T-helper 22 cell (primary cell): ENCODE measurements at places on chromosomes 11 and 22.

GRCh38 chr11:128911239-128911638, 20.1 kb downstream of the KCNJ5 start:
- no peak for DNase-seq

DNA sequence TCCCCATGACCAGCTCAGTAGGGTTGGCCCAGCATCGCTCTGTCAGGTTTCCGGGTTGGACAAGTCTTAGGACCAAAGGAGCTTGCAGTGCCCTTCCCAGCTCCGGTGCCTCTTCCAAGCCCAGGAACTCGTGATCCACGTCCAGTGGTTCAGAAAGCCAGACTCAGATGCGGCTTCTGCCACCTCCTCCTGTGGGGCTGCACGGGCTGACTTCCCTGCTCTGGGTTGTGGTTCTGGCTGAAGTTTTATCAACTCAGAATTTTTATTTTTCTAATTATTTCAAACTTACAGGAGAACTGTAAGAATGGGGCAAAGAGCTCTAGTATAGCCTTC, 85.0 kb downstream of the BCR start:
- no peak for DNase-seq

DNA sequence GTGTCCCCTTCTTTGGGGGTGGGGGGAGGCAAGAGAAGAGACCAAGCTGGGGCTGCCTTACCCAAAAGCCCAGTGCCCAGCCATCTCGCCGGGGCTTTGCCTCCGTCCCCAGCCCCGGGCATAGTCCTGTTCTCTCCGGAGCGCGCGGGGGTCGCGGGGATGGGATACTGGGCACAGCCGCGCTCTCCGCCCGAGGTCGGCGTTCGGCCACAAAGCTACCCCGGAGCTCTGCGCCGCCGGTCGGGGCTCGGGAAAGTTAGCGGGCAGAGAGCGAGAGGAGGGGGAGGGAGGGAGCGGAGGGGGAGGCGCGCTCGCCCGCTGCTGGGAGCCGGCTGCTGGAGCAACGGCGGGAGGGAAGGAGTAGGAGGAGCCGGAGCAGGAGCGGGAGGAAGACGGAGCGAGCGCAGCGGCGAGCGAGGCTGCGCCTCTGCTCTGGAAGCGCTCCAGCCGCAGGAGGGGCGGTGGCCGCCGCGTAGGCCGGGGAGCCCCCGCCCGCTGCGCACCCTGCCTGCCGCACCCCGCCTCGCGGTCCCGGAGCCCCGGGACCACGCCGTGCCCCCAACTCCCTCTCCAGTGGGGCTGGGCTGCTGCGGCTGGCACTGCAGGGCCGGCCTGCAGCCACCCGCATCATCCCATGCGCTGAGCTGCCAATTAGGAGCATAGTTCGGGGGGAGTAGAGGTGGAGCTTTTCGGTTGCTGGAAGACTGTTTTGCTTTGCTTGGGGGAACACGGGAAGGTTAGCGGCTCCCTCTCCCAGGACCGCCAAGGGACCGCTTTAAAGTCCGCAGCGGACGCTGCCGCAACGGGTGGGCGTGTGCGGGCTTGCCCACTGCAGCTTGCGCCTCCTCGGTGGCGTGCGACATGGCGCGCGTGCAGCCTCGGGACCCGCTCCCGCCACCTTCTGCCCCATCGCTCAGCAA, at the start of gene SCN4B:
Gene SCN4B (minus strand): TSS at position 272 of the 920 bp plus-strand sequence. CDS start 150 bp downstream, at position 122.
- DNase-seq = no peak

GRCh38 chr11:130636722-130637464, 188.4 kb downstream of the ADAMTS15 start:
- DNase-seq = no peak

DNA sequence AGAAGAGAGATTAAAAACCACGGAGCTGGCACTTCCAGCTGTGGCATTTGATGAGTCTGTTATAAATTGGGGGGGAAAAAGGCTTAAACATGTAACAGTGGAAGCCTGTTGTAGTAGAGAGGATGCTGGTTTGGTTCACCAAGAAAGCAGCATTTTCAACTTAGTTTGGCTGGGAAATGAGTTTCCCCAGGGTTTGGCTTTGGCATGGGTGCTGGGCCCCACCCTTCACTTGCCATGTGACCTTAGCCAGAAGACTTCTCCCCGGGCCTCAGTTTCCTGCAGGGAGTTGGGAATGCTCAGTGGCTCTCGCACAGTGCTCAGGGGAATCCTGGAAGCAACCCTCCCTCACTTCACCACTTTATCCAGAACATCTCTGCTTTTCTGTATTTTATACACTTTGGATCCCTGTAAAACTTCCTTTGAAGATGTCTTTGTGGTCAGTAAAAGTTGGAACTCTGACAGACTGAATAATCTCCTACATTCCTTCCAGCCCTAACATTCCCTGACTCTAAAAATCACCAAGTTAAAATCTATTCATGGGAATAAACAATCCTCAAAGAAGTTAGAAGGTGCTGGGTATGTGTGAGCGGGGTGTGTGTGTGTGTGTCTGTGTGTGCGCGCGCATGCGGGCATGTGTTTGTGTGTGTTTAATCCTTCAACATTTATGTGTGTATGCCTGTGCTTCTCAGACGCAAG, 166.0 kb downstream of the TENM4 start:
- no peak for DNase-seq

- DNase-seq = no peak
Measured at GRCh38 chr11:78339945-78340344, 77.7 kb downstream of the GAB2 start.

DNA sequence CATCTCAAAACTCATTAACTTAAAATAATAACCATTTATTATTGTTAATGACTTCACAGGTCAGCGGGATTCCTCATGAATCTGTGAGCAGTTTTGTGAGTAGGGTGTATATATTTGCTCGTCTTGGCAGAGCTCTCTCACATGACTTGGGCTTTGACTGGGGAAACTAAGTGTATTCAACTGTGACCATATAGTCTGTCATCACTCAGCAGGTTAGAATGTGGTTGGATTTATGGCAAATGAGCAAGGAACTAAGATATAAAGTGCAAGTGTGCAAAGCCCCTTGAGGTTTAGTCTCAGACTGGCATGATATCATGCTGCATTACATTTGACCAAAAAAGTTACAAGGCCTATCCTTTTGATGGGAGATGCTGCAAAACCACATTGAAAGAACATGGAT, 254.8 kb downstream of the CNTN5 start:
- DNase-seq = no peak

- no peak for DNase-seq
Measured at GRCh38 chr22:40423882-40424640, 53.7 kb downstream of the SGSM3 start.

DNA sequence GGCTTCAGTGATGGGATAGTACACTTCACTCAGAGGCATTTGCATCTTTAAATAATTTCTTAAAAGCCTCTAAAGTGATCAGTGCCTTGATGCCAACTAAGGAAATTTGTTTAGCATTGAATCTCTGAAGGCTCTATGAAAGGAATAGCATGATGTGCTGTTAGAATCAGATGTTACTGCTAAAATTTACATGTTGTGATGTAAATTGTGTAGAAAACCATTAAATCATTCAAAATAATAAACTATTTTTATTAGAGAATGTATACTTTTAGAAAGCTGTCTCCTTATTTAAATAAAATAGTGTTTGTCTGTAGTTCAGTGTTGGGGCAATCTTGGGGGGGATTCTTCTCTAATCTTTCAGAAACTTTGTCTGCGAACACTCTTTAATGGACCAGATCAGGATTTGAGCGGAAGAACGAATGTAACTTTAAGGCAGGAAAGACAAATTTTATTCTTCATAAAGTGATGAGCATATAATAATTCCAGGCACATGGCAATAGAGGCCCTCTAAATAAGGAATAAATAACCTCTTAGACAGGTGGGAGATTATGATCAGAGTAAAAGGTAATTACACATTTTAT, 4.6 kb downstream of the MALAT1 start:
- no peak for DNase-seq

GRCh38 chr22:27295040-27295439, 506.5 kb downstream of the MN1 start:
- DNase-seq = no peak

DNA sequence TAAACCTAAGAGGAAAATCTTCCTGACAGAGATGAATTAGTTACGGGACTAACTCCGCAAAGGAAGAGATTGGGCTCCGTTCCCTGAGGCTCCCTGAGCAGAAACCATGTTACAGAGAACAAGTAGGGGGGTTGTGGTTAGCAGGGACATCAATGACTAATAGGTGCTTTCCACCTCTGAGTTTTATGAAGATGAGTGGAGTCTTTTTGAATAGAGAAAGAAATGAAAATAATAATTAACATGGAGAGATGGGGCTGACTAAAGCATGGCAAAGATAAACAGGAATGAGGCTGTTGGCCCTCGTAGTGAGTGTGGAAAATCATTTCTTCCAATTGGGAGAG, 47.5 kb upstream of the PICALM start:
- peak; percentile 27 for DNase-seq

GRCh38 chr11:25981998-25982397, 349.9 kb upstream of the ANO3 start:
- DNase-seq = no peak

- DNase-seq = no peak
Measured at GRCh38 chr11:61334434-61335354, 1.7 kb downstream of the TKFC start.

GRCh38 chr22:36422287-36423014, 34.7 kb upstream of the MYH9 start:
- DNase-seq = no peak

- peak; percentile 2 for DNase-seq
Measured at GRCh38 chr11:108592591-108593213, 866 bp downstream of the EXPH5 start.

DNA sequence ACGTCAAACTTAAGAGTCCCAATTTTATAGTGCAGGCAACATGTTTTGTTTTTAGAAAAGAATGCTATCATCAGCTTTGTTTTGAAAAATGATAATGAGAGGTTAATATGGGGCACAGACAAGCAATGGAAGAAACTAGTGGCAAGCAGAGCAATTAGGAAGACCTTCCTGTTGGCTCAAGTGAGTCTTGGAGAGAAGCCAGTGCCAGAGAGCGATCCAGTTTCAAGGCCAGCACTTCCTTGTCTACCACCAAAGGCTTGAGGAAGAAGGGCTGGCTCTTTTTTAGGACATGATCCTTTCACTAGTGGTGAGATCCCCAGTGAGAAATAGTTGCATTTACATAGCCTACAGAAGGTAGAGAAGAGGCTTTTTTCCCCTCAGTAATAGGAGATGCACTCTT, 1340.7 kb downstream of the LRRC4C start:
- DNase-seq = no peak

GRCh38 chr11:132077416-132077815, 707.0 kb downstream of the NTM start:
- no peak for DNase-seq

DNA sequence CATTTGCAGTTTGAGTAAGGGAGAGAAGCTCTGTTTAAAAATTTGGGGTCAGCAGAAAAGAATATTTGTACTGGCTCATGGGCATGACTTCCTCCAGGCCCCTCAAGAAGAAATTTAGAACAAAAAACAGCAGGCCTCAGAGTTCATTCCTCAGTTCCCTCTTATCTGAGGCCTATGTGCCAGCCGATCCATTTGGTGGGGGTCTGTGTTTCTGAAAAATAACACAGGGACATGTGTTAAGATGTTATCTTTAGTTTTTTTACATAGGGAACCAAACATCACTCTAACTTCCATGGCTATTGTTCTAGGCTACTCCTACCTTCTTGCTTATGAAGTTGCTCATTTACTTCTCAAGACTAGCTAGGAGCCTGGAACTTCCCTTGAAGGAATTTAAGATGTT, 16.2 kb upstream of the HSD17B12 start:
- no peak for DNase-seq
